NCI-H187 treated with DMSO at 0.1 percent for 48 hours (cell line): ENCODE measurements at places on chromosomes 5 and 9.

GRCh38 chr5:141825791-141826560 is 52.2 kb downstream of the PCDH1 start:
- DNase-seq: no peak

DNA sequence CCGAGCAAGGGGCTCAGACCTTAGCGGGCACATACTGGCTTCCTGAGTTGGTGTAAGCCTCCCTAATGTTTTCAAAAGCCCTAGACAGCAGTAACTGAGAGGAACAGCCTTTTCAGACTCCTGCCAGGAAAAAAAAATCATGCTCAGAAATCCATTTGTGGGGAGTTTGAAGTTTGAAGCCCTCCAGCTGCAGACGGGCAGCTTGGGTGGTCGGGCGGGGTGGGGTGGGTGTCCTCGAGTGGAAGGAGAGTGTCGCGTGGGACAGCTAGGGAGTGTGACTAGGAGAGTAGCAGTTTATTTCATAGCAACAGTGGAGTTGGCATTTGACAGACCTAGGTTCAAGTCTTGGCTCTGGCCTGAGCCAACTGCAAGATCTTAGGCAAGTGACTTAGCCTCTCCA is 90.7 kb upstream of the PITX1 start:
- no peak for DNase-seq

DNA sequence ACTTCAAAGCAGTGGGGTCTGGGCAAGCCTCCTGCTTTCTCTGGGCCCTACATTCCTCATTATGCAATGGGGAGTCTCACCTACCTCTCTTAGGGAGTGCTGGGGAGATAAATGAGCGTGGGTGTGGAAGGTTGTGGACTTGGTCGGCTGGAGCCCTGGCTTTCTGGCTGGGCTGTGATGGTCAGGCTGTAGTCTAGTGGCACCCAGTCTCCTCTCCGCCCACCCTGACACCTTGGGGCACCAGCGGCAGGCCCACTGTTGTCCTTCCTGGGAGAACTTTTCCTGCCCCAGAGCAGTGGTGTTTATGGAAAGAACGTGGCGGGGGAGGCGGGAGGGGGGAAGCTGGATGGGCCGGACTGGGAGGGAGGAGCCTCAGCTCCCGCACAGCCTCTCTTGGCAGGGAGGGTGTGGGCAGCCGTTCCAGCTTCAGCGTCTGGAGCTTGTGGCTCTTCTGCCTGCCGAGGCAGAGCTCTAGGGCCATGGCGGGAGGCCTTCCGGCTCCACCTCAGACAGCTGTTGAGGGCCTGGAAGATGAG is 4.1 kb downstream of the PTGS1 start:
- no peak for DNase-seq

DNA sequence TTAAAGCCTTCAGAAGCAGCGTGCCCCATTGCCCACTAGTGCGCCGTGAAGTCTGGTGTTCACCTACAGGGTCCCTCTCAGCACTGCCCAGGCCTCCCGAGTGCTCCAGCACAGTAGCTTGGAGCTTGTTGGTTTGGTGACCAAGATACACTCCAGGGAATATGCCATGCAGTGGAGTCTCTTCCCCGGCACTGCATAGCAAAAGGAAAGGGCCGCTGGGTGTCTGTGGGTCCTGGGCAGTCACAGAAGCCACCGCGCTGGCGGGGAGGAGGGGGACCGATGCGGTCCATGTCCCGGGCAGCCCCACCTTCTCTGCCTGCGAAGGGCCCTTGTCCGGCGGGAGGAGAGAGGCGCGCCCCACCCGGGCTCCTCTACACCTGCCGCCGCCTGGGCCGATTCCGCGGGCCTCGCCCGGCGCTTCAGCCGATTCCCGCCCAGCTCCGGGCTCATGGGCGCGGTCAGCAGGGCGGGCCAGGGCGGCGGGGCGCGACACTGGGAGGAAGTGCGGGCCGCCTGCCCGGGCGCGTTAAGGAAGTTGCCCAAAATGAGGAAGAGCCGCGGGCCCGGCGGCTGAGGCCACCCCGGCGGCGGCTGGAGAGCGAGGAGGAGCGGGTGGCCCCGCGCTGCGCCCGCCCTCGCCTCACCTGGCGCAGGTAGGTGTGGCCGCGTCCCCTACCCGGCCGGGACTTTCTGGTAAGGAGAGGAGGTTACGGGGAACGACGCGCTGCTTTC is at the start of gene SYK:
Gene SYK (plus strand): TSS at position 579 of the 732 bp plus-strand sequence. CDS start 42,080 bp downstream, outside the sequence.
- DNase-seq: no peak

DNA sequence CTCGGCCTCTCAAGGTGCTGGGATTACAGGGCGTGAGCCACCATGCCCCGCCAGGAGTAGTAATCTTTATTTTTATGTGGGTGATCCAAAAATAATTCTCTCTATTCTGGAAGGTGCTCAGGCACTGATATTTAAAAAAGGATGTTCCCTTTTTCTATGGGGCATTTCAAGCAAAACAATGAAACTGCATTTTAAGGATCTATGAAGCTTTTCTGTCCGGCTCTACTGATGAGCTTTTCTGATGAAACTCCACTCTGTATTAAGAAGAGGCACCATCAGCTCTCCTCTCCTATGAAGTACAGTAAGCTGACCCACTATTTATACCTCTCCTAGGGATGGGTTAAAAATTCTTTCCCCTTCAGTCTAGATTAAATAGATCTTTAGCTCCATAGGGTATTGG is 7.4 kb downstream of the ADAM19 start:
- DNase-seq: no peak

GRCh38 chr9:89522959-89523285 is 25.0 kb upstream of the SEMA4D start:
- DNase-seq: no peak

GRCh38 chr5:59055745-59056448 is 473.0 kb downstream of the RAB3C start:
- DNase-seq: no peak

DNA sequence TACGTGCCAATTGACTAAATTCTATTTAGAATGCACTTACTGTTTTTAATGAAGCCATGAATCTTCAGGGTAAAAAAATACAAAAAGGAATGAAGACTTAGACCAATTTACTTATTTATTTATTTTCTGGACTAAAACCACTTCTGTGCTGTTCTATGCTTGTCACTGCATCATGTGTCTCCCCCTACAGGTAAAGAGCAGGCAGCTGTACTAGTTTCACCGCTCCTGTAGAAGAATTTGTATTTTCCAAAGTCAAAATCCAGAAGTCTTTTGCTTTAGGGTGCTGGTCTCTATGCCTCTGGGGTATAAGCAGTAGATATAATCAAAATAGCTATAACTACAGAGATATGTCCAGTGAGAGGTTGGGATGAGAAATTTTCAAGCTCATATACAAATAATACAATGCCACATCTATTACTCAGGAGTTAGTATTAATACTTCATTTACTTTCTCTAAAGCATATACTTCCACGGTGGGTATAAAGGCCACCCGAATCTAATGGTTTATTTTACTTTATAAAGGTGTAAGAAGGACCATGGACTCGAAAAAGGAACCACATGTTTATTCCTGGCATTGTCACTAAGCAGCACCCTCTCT is 591.5 kb downstream of the RAB3C start:
- peak; percentile 55 for DNase-seq

DNA sequence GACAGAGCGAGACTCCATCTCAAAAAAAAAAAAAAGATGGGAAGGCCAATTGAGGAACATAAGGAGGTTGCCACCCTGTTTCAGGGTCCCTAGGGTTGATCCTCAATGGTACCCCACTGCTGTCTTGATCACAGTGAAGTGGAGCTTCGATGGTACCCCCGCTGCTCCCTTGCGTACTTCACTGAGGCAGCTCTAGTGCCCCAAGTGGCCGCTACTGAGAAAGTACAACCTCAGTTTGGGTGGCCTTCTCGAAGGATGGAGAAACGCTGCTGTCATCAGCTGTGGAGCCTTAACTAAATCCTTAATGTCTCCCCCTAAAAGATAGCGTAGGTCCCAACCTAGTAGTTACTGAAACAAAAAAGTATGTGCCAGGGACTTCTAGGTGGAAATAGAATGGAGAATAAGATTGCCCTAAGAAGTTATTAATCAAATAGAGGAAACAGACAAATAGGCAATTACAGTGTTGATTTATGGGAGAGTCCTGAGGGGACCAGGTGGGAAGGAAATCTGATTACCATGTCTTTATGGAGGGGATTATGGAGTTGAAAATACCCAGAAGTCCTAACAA is 6.3 kb downstream of the TESK1 start:
- no peak for DNase-seq

DNA sequence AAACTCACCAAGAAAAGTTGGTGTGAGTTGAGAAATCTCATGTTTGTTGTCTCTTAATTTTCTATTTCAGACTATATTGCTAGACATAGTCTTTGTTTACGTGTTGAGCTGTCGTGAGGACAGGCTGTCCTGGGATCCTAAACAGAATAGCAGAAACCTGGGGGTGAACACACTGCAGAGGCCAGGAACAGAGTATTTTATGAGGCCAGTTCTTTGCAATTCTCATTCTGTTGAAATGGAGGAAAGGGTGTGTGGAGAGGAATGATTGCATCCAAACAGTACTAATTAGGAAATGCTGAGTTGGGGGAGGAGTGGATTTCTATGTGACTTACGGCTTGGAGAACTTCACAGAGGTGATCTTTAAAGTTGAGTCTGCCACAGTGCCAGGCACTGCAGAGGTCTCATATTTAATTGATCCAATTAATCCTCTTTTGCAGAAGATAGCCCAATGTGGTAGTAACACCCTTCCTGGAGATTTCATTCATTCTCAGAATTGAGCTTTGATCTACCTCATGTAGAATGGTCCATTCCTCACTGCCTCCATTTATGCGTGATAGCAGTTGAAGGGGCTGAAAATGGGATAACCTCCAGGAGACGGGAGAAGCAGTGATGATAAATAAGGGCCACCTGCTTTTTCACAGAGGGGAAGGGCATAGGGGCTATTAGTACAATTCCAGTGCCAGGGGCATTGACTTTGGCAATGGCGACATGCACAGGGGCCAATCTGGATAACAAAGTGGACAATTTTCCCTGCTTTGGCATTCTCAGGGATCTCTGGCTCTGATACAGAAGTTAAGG is 84.7 kb upstream of the TNFAIP8 start:
- no peak for DNase-seq

DNA sequence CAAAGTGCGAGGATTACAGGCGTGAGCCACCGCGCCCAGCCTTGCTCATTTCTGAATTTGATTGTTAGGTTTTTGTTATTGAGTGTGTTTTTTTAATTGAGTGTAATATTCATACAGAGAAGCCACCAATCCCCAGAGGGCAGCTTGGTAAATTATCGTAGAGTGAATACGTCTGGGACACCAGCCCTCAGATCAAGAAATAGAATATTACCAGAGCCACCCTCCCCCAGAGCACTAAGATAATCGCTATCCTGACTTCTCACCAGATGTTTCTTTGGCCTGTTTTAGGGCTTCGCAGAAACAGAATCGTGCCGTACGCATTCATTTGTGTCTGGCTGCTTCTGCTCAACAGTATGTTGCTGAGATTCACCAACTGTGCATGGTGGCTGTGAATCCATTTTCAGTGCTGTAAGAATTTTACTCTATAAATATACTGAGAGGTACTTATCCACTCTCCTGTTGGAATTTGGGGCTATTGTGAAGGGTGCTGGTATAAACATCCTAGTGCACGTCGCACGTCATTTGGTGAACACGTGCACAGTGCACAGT is 37.8 kb upstream of the RUFY1 start:
- DNase-seq: no peak

DNA sequence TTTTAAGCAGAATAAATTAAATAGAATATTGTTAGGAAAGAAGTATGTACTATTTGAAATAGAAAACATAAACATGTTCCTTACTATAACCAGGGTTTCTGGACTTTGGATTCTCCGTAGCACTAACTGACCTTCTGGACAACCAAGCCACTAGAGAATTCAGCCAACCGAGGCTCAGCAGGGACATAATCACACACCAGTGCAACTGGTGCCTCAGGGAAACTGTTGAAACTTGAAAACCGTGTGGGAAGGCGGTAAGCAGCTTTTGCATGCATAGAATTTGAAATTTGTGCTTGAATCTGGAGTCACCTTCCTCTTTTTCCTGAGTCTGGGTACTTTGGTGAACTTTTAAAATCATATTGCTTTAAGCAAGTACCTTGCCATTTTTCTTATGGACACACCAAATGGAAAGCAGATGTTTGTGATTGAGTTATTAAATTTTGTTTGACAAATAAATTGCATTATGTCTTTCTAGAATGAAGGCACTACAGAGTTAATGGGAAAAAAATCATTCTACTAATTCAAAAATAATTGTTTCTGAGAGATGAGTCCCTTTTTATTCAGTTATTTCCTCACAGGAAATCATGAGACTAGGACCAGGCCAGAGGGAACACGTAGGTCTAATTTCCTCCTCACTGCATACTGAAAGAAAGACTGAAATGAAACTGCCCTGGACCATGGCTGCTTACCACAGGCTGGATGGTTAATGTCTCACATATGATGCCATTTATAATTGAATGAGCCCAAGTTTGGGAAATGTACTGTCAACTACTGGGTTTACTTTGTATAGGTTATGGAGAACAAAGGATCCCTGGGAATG is 20.6 kb upstream of the SCAMP1 start:
- DNase-seq: no peak

DNA sequence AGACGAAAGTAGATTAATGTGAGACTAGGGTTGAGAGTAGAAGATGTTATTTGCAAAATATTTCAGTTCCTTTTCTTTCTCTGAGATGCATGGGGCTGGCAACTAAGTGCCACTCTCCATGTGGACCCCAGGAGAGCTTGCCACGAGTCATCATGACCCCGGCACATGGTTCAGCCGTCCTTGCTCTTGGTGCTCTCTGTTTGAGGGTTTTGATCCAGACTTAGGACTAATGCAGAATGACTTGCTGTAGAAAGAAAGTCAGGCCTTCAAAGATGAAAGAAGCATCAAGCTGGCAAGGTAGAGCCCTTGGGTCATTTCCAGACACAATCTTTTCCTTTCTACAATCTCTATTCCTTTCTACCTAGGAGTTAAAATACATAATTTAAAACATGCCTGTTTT is 84.7 kb downstream of the RASGRF2 start:
- no peak for DNase-seq

DNA sequence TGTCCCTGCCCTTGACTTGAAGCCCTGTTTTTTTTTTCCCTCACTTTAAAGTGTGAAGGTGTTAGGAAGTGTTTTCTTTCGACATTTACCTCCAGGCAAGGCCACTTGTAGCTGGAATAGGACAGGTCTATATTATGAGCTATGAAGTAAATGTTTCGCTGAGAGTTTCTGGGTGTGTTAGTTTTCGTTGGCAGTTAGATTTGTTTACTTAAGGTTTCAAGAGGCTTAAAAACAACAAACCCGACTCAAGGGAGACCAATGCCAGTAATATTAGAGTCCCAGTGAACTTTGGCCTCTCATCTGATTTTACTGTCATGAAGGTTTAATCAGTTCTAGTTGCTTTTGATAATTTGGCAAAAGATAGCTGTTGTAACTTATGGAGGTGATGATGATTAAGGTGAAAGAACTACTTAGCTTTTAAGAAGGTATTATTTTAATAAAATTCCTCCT is 25.2 kb downstream of the OCLN start:
- peak; percentile 34 for DNase-seq

DNA sequence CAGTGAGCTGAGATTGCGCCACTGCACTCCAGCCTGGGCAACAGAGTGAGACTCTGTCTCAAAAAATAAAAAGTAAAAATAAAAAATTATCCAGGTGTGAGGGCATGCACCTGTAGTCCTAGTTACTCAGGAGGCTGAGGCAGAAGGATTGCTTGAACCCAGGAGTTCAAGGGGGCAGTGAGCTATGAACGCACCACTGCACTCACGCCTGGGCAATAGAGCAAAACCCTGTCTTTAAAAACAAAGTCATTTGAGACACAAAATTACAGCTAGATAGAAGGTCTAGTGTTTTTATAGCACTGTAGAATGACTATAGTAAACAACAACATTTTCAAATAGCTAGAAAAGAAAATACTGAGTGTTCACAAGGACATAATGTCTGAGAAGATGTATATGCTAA is 16.4 kb downstream of the IL4 start:
- no peak for DNase-seq

GRCh38 chr5:37851305-37851704 is 11.5 kb upstream of the GDNF start:
- no peak for DNase-seq
